ENCODE measurements at places on chromosomes 12 and 14.
A peak's percentile ranks its signal among the peaks of the same experiment; 100 is the strongest.

DNA sequence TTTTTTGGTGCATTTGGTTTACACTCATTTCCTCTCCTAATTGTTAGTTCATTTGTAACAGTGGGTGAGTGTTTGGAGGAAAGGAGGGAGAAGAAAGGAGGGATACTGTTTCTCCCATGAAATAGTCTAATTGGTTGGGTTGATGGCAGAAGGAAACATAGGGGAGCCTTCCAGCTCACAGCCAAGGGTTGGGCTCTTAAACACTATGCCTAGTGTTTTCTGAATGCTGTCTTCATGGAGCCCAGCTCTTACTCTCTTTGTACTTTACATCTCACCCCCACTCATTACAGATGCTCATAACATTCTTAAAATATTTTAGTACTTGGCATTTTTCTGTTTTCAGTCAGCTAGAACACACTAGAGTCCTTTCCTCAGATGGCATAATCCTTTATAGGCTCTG, 38.2 kb downstream of the BAZ2A start:
- no peak for DNase-seq

DNA sequence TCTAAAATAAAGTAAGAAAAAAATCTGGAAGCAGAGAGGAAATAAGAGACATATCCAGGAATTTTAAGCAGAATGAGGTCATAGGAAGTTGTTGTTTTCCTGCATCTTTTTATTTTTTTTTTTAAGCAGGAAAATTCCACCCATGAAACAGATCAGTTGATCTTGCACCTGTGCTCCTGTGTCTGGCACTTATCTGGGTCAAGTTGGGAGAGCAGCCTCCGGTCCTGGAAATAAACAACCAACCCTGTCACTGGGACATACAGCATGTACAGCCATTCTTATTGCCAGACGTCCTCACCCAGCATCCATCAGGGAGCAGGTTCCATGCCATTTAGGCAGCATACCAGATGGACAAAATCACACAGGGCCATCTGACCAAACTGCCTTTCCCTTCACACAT, 266.0 kb upstream of the BTG1 start:
- no peak for DNase-seq

DNA sequence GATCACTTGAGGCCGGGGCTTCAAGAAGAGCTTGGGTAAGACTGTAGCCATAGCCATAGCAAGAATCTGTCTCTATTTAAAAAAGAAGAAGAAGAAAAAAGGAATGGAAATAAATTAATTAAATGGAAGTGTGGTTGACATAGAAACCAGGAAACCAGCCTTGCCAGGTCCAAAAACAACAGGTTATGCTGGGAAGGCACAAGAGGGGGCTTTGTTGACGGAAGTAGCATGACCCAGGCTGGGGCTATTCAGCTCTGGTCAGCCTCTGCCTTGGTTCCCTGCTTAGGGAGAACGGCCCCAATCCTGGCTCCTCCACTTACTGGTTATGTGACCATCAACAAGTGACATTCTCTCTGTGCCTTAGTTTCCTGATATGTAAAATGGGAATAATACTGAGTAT, 14.4 kb upstream of the GPR68 start:
- DNase-seq: no peak

GRCh38 chr12:94100211-94100627, 48.2 kb upstream of the PLXNC1 start:
- peak; percentile 93 for DNase-seq

DNA sequence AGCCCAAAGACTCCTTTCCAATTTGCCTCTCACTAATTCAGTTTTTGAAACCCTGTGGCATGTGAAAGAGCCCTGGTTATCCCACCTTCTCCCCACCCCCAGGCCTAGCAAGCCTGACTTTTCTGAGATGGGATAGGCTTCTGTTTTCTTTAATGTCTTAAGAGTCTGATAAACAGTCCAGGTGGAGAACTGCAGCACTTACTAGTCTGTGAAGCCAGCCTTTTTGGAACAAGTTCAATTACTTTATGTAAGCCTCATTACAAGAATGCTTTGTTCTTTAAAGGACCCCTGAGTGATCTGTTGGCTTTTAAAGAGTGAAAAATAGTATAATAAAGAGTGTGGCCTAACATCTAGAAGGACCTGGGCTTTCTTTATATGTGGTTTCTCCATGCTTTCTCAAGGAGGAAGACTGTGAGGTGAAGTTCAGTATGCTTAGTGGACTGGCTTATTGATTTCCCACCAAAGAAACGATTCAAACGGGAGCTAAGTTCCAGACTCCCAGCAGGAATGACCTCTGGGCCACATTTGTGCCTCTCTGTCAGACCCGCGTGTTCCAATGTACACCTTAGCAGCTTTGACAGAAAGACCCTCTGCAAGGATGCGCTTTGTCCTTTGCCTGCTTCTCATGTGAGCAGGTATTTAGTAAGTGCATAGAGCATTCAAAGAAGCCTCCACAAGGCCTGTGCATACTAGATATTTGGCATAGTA, 129.5 kb downstream of the DAAM1 start:
- DNase-seq: no peak

- DNase-seq: no peak
Observed at GRCh38 chr14:96205059-96205977, 679 bp downstream of the BDKRB2 start.

All from hematopoietic multipotent progenitor cell (in vitro differentiated cells).